Activated CD4-positive, alpha-beta memory T cell treated with anti-CD3 and anti-CD28 coated beads for 36 hours (primary cell): ENCODE measurements at places on chromosomes 13 and 19.

DNA sequence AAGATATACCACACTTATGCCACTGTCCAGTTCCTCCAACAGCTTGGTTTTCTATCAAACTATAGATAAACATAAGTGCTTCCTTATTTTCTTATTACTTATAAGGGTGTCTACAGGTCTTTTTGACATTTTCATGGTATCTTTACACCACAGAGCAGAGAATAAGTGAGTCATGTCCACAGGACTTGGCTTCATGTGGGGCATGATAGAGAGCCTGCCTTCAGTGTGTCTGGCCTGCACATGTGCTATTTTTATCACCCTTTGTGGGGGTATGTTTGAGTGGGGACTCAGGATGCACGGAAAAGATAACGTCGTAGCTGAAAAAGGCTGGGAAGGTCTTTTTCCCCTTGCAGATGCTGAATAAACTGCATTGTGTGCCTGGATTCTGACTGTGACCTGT lies 8.1 kb upstream of the STOML3 start:
- no peak for DNase-seq

GRCh38 chr13:107217251-107217650 lies 649.3 kb upstream of the ARGLU1 start:
- no peak for DNase-seq

- DNase-seq = no peak
These were observed 503.3 kb downstream of the COG6 start for GRCh38 chr13:40158757-40159156.

- no peak for DNase-seq
These were observed 489 bp upstream of the ZNF653 start for GRCh38 chr19:11506101-11506555.

GRCh38 chr19:41299755-41300089 lies 10.2 kb upstream of the CCDC97 start:
- DNase-seq = peak; percentile 58

DNA sequence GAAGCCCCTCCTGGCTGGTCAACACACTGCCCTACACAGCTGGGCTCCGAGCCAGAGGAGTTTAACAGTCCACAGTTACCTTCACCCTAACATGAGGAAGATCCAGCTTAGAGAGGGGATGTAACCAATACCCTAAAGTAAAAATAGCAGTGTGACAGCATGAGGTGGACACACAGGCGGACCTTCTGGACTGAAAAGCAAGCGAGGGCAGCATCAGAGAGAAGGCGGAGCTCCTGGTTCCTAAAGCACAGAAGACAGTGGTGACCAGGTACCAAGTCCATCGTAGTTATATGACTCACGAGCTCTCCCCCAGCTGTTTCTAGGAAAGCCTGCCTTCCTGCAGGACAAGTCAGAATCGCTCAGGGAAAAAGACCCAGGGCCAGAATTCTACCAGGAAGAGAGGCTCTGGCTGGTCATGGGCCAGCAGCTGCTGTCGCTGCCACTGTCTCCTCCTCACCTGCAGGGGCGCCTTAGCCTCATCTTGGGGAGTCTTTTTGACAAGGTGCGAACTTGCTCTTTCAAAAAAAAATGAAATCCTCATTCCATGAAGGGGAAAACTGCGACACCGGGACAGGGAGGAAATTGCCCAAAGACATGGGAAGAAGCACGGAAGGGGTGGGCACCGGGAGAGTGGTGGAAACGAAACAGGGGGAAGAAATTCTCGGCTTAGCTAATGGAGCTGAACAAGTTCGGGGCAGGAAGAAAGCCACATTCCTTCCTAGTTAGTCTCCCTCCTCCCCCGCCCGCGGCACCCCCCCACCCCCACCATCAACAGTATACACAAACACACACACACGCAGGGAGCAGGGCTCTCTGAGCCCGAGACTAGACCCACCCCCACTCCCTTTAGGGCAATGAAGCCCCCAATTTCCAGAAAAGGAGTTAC lies 1.7 kb downstream of the ELL start:
- DNase-seq = peak; percentile 72

DNA sequence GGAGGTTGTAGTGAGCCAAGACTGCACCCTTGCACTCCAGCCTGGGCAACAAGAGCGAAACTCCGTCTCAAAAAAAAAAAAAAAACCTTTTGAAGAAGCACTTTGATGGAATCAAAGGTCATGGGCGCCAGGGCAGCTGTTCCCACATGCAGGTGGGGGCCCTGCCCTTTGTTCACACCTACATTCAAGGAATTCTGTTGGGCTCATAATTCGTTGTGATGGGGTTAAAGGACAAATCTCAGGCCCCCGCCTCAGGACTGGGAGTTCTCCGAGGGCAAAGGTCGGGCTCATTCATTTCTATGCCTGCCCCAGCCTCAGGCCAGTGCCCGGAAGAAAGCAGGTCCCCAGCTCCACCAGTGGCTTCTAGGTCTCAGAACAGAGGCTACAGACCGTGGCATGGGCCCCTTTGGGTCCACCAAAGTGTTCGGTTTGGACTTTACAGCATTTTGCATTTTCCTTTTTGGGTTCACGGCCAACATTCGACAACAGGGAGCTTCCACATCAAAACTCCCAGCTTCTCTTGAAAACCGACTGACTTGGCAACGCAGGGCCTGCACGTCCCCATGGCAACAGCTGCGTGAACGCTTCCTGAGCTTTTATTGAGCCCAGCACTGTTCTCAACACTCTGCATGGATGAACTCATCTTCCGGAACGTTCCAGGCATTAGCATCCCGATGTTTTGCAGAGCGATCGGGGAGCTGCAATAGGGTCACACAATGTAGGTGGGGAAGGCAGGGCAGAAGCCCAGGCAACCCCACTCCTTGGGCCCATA lies 10.1 kb upstream of the GTF2F1 start:
- DNase-seq = no peak

DNA sequence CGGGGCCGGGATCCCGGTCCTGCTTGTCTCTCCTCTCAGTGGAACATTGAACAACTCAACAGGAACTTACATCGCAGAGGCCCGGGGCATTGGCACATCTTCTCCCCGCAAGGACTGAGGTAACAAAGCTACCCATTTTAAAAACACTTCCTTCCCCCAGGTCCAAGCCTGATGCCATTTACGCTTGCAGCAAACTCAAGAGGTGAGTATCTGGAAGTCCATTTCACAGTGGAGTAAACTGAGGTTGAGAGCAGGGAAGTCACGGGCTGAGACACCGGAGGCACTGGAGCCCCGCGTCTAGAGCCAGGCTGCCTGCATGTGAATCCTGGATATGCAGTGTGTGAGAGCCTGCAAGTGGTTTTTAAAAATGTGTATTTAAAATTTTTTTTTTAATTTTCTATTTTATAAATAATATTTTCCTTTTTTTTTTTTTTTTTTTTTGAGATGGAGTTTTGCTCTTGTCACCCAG lies 492 bp upstream of the PGLYRP1 start:
- no peak for DNase-seq

GRCh38 chr19:19417628-19418245 lies 12.3 kb downstream of the GATAD2A start:
- DNase-seq = no peak

- no peak for DNase-seq
These were observed 26.6 kb downstream of the MCF2L start for GRCh38 chr13:112995395-112996191.

DNA sequence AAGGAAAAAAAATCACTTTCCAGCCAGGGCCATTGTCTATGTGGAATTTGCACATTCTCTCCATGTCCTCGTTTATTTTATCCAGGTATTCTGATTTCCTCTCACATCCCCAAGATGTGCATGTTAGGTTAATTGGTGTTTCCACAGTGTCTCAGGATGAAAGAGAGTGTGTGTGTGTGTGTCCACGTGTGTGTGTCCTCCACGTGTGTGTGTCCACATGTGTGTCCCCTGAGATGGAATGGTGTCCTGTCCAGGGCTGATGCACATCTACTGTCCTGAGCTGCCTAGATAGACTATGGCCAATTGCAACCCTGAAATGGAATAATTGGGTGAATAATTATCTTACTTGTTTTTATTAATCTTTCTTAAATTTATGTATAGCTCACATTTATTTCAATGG lies 2436.5 kb downstream of the PCDH9 start:
- no peak for DNase-seq

- DNase-seq = peak; percentile 72
These were observed 1395.8 kb downstream of the EFNB2 start for GRCh38 chr13:105139380-105140285.

DNA sequence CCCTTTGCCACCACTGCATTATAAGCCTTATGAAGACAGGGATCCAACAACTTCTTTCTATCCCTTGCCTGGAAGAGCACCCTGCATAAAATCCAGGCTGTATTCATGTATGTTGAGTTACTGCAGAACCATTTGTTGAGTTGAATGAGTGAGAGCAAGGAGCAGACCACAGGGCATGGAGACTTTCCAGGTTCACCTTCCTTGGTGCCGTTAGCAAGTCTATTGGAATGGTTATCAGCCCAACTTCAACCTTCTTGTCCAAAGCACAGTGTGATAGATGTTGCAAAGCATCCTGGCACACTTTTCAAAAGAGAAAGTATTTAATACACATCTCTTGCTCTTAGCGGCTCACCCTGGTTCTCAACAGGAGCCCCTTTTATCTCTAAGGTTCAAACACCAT lies 100.9 kb upstream of the CLDN10 start:
- DNase-seq = no peak

DNA sequence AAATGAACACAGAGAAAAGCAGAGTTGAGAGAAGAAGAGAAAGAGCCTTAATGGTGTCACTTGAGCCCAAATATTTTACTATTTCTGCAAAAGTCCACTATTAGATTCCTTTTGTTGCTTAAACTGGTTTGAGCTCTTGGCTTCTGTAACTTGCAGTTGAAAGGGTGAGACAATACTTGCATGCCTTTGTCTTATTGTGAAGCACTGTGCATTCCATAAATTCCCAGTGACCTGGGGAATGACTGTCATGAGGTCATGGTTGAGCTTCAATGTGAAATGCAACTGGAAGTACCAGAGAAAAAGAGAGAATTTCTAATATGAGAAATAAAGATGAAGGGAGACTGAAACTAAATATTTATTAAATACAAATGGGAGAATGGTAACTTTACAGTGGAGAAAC lies 310.9 kb downstream of the TDRD3 start:
- no peak for DNase-seq

GRCh38 chr19:590396-590745 lies 690 bp downstream of the HCN2 start:
- DNase-seq = peak; percentile 37

DNA sequence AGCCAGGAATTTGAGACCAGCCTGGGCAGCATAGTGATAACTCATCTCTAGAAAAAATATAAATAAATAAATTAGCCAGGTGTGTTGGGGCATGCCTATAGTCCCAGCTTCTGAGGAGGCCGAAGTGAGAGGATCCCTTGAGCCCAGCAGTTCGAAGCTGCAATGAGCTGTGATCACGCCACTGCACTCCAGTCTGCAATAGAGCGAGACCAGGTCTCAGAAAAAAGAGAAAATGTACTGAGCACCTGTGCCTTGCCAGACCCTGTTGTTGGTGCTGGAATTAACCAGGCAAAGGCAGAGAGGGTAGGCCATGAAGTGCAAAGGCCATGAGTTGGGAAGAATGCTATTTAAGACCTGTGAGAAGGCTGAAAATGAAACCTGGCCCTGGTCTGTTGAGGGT lies 2.7 kb downstream of the CYTH2 start:
- no peak for DNase-seq

- DNase-seq = peak; percentile 37
These were observed 12.9 kb downstream of the N4BP2L1 start for GRCh38 chr13:32415019-32415418.

- DNase-seq = no peak
These were observed 50.7 kb downstream of the B3GLCT start for GRCh38 chr13:31250435-31250834.

- no peak for DNase-seq
These were observed 59.3 kb downstream of the OXGR1 start for GRCh38 chr13:96934889-96935489.

GRCh38 chr13:21986602-21987001 lies 315.7 kb downstream of the FGF9 start:
- DNase-seq = no peak

GRCh38 chr13:110684388-110685056 lies 21.4 kb downstream of the CARS2 start:
- DNase-seq = no peak

GRCh38 chr19:19533841-19534240 lies 4.2 kb upstream of the CILP2 start:
- no peak for DNase-seq

DNA sequence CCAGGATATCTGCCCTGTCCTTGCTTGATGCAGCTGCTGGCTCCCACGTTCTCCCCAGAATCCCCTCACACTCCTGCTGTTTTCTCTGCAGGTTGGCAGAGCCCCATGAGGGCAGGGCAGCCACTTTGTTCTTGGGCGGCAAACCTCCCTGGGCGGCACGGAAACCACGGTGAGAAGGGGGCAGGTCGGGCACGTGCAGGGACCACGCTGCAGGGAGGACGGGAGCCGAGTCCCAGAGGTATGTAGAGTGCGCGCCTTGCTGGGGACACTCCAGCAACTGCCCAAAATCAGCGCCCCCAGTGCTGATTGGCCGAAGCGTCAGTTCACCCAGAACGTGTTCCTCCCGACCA lies 30.3 kb upstream of the MIER2 start:
- no peak for DNase-seq

DNA sequence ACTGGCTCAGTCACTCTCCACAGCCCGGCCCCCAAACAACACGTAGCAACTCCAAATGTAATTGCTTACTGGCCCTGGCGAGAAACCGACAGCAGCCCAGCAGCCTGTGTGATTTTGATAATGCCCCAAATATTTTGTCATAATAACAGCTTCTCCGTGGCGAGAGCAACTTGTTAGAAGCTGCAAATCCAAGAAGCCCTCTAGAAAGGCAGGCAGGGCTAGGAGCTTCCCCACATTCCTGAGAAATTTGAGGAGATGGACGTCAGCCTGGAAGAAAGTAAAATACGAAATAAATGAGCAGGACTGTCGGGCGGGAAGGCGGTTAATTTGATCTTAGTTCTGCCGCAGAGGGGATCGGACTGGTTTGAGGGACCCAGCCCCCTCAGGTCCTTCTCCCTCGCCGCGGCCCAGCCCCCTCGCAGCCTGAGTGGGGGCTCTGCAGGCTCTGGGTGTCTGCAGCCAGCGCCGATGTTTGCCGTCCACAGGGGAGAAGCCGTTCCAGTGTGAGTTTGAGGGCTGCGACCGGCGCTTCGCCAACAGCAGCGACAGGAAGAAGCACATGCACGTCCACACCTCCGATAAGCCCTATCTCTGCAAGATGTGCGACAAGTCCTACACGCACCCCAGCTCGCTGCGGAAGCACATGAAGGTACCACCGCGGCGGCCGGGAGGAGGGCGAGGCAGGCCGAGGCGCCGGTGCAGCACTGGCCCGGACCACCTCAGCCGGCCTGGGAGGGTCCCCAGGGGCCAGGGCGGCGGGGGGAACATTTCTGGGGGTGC lies 3.1 kb downstream of the ZIC2 start:
- DNase-seq = peak; percentile 23

- DNase-seq = peak; percentile 84
These were observed 24.1 kb upstream of the UBAC2 start for GRCh38 chr13:99176309-99177276.
